ENCODE measurements at places on chromosomes 5 and 9. TPM values are rescaled to one million over a fixed set of nuclear protein-coding genes. Genes with fewer than 3 reads are reported as not detected.

AMBP gene
- total RNA-seq = 1.6 TPM

GRCh38 chr9:106038266-106039001 lies 344.1 kb downstream of the TMEM38B start:
- DNase-seq = no peak

DNA sequence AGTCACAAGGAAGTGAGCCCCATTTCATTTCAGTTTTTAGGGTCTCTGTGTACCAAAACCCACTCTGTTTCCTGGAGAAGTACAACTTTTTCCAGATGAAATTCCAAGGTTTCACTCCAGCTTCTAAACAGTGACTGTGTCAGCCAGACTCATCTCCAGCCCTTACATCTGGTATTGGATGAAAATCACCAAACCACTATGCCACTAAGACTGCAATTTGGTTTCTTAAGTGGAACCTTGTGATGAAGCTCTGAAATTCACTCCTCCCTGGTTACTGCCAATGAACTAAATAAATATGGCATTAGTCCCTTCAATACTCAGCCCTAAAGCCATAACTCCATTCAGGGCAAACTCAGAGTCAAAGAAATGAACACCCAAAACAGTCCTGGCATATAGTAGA lies 211.2 kb upstream of the DAPK1 start:
- no peak for DNase-seq

PCDHA9 gene
- 18.6 TPM for total RNA-seq

DNA sequence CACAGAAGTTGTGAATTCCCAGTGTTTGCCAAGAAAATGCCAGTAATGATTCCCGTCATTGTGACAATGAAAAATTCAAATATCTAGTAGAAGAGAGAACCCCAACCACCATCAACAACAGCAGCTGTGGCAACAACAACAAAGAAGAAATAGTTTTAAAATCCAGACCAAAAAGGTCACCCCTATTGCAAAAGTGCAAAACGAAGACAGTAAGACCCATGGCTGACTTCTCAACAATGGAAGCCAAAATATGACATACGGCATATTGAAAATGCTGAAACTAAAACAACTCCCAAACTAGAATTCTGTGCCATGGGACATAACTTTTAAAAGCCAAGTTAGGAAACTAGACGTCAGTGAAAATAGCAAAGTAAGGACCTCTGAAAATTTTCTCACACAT lies 270.6 kb downstream of the IRX2 start:
- DNase-seq = no peak

DNA sequence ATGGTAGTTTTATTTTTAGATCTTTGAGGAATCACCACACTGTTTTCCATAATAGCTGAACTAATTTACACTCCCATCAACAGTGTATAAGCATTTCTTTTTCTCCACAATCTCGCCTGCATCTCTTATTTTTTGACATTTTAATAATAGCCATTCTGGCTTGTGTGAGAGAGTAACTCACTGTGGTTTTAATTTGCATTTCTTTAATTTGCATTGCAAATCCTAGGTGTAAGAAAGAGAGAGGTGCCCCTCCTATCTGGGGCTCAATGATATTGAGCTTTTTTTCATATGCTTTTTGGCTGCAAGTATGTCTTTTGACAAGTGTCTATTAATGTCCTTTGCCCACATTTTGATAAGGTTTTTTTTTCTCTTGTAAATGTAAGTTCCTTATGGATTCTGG lies 106.3 kb upstream of the SLC27A6 start:
- no peak for DNase-seq

DNA sequence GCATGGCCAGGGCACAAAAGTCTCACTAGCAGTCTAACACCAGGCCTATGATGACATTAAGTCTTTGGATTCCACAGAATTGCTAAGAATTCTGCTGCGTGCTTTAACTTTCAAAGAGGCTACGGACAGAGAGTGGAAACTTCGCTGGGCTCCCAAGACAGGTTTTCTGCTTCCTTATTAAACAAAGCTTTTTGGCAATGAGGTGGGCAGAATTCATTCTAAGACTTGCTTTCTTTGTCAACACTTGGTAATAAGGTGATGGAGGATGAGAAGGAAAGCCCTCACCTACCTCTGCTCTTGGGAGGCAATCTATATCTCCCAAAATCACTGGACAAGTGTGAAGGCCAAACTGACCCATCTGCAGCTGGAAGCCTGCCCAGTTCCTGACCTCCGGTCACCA lies 231.9 kb downstream of the ATPSCKMT start:
- DNase-seq = no peak

BARX1 gene
- not detected for total RNA-seq

DNA sequence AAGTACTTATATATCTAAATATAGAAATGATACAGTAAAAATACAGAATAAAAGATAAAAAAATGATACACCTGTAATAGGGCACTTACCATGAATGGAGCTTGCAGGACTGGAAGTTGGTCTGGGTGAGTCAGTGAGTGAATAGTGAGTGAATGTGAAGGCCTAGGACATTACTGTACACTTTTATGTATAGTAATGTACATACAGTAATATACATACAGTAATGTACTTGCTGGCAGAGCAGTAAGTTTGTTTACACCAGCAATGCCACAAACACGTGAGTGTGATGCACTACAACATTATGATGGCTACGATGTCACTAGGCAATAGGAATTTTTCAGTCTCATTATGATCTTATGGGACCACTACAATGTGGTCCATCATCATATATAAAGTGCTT lies 34.2 kb downstream of the SUSD1 start:
- DNase-seq = no peak

GRCh38 chr9:16542290-16542689 lies 328.2 kb downstream of the BNC2 start:
- DNase-seq = no peak

RALGPS1 gene
- 86.6 TPM for total RNA-seq

DNA sequence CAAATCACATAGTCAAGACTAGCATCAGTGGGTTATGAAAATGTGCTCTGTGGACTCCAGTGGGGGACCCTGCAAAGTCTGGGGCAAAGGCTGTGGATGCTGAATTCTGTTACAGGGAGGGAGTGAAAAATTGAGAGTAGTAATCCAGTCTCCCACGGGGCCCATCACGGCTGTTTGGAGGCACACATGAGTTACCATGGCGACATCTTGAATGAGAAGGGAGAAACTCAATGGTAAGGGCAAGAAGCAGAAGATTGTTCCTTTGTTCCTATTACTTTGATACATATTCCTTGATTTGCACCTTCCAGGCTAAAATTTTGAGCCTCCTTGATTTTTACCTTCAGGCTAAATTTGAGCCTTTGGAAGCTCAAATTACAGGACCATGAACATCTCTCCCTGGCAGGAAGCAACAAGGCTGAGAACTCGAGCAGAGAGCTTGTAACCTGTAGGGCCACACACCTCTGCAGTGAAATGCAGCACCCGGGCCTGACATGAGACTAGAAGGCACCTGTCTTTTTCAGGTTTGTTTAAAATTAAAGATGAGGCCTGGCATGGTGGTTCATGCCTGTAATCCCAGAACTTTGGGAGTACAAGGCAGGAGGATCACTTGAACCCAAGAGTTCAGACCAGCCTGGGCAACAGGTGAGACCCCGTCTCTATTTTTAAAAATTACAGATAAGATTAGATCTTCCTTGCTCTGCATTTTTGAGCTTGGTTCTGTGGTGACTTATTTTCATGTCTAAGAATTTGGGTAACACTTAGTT lies 31.0 kb upstream of the ZFR start:
- no peak for DNase-seq

DNA sequence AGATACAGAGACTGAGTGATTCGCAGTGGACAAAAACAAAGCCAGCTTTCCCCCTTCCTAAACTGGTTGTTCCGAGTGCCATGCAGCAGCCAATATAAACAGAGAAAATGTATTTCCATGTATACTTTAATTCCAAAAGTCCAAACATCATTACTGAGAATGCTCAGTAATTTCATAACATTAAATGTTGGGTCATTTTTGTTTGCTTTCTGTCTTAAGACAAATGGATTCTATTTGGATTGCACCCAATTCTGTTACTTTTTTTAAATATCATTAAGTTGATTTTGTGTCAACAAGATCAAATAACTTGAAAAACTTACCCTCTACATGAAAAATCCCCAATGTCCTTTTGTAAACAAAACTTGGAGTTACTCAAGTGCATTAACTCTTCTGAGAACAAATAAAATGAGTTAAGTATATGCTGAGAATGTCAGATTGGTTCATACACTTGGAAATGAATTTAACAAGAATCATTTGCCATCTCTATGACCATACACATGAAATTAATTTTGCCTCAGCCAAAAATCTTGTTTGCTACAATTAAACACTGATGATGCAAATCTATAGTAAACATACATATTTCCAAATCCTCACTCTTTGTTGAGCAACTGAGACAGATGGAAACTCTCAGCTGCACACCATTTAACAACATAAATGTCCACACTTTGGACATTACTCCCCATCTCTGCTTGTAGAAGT lies 19.4 kb downstream of the LURAP1L start:
- no peak for DNase-seq

- DNase-seq = no peak
These were observed 149.0 kb downstream of the INSYN2B start for GRCh38 chr5:169831331-169831730.

DNA sequence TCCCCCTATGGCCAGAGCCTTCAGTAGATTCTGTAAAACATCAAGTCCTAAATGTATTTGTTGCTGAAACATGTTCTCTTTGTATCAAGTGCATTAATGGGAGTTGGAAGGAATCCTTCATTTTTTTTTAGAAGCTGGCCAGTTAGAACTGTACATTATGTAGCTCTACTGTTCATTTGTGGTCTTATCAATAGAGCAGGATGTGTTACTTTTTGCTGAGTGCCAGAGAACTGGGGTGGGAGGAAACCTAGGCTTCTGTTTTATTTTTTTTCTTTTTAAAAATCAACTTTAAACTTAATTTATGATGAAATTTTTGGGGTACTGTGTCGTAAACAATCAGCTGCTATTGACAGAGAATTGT lies 5.1 kb downstream of the PIP5K1B start:
- DNase-seq = no peak

- peak; percentile 55 for DNase-seq
These were observed at the start of gene PRUNE2 for GRCh38 chr9:76905791-76906646. Gene PRUNE2, minus strand, starts transcription at chr9:76906114. Its CDS starts 151 bp downstream, at chr9:76905963.

STX17 gene
- 22.6 TPM for total RNA-seq

LYRM7 gene
- total RNA-seq = 28.7 TPM

NMUR2 gene
- not detected for total RNA-seq

GABRA1 gene
- total RNA-seq = 18.2 TPM

GRCh38 chr5:35129921-35130485 lies 82.3 kb upstream of the AGXT2 start:
- DNase-seq = no peak

- DNase-seq = peak; percentile 6
These were observed 110.7 kb downstream of the NR6A1 start for GRCh38 chr9:124660341-124660801.

- DNase-seq = no peak
These were observed 597.3 kb downstream of the PRELID2 start for GRCh38 chr5:145237843-145238242.

DNA sequence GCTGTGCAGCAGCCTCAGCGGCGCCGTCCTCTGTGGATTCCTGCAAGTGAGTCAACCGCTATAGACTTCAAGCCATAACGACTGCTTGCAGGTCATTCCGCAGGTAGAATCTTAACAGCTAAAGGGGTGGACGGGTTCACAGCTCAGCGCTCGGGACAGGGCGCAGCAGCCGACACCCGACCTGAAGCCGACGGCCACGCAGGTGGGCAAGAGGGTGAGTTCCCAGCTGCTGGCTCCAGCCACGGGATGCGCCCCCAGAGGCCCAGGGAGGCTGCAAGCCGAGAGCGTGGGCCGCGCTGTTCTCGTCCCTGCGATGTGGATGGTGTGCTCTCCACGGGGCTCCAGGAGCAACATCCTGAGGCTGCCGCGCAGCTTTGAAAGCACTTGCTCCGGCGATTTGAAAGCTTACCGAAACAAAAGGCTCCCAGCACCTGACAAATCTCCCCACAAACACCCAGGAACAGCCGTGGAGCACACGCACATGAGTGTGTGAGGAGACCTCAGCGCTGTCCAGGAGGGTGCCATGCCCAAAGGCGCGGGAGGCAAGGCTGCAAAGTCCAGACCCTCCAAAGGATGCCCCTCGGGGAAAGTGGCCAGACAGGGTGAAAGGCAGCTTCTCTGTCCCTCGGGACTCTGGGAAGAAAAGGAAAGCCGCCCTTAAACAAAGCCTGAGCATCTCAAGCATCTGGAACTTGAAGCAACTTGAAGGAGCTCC lies 48.7 kb downstream of the EXD3 start:
- DNase-seq = no peak

- DNase-seq = no peak
These were observed 33.1 kb upstream of the AFAP1L1 start for GRCh38 chr5:149238540-149238939.

- DNase-seq = no peak
These were observed 3.7 kb upstream of the SLC6A7 start for GRCh38 chr5:150186137-150186536.

GRCh38 chr5:96517295-96517694 lies 84.2 kb upstream of the PCSK1 start:
- DNase-seq = no peak

- DNase-seq = no peak
These were observed 359.6 kb downstream of the EBF1 start for GRCh38 chr5:158739951-158740757.

DNA sequence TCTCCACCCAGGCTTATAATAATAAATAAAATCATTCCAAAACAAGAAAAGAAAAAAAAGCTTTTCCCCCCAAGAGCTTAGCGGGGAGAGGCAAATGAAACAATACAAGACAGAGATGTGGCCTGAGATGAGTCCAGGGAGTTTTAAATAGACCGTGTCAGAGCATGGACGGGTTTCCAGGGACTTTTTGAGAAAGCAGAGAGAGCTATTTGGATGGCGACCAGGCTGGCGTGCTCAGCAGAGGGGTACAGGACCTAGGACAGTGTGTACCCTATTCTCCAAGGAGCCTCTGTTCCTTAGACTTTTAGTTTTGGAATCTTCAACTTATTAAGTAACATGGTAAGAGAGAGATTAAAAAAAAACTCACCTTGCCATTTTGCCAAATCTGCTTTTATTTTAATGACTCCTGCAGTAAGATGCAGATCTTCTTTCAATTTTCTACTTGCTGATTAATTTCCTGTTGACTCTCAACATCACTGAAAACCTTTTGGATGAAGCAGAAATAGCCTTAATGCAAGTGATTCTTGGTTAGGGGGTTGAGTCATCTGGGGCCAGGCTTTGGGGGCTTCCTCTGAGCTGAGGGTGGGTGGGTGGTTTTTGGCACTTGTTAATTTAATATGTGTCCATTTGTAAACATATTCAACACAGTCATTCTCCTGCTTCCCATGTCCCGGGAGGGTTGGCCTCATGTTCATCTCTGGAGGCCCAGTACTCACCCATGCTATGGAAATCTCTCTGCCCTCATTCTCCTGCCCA lies 49.6 kb upstream of the OSMR start:
- no peak for DNase-seq

- no peak for DNase-seq
These were observed 8.3 kb upstream of the SHC3 start for GRCh38 chr9:89186960-89187359.

- no peak for DNase-seq
These were observed 48.5 kb downstream of the MFAP3 start for GRCh38 chr5:154087260-154087659.

GRCh38 chr9:83056174-83056573 lies 6.8 kb downstream of the RASEF start:
- DNase-seq = no peak

GRCh38 chr5:153960269-153961215 lies 78.2 kb downstream of the FAM114A2 start:
- DNase-seq = no peak

Data from occipital lobe (tissue), 3 donors.